ENCODE measurements at places on chromosomes 2 and 18.

DNA sequence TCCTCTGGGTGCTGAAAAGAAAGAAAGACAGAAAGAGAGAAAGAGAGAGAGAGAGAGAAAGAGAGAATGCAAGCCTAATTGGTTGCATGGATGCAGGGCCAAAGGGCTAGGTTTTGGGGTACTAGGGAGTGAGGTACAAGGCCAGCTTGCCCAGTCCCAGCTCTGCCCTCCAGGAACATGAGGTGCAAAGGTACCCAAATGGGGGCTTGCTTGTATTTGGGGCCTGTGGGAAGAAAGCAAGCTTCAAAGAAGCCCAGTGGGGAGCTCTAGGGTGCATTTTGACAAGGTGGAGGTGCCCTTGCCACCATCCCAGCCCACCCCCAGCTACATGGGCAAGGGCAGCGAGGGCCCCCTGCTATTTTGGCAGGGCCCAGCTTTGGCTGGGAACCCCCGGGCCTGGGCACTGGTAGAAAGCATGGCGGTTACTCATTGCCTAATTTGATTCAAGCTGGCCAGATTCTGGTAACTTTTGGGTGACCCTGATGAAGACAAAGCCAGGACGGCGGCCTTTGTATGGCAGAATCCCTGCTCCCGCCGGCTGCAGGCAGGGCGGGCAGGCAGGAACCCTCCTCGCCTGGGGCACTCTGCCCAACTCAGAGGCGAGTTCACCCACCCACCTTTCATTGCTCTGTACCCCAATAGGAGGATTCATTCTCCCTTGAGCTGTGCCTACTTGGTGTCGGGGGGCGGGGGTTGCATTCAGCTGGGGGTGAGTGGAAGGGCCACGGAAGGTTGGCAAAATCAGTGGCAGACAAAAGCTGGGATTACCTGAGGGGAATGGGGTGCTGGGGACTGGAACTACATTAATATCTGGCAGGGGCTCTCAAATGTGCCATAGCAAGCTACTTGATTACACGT lies 537 bp upstream of the HOXD4 start:
- DNase-seq = no peak

DNA sequence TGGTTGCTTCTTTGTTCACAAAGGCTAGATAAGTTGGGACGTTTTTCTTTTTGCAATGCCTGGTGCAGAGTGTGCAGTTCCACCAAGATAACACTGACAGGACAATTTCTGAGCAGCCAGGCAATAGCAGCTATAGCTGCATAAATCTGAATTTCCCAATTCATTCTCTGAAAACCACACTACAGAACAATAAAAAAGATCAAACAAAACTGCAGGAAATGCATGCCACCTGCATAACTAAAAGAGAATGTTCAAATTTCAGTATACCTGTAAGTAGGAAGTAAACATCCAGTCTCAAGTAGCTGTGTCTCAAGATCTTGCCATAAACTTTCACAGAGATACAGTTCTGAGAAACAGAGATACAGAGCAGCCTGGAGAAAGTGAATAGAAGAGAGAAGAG lies 5.3 kb upstream of the KCTD18 start:
- no peak for DNase-seq

- no peak for DNase-seq
These were observed 68.9 kb upstream of the FZD7 start for GRCh38 chr2:201964631-201965206.

GRCh38 chr2:199692489-199692888 lies 158.5 kb downstream of the FTCDNL1 start:
- DNase-seq = no peak

DNA sequence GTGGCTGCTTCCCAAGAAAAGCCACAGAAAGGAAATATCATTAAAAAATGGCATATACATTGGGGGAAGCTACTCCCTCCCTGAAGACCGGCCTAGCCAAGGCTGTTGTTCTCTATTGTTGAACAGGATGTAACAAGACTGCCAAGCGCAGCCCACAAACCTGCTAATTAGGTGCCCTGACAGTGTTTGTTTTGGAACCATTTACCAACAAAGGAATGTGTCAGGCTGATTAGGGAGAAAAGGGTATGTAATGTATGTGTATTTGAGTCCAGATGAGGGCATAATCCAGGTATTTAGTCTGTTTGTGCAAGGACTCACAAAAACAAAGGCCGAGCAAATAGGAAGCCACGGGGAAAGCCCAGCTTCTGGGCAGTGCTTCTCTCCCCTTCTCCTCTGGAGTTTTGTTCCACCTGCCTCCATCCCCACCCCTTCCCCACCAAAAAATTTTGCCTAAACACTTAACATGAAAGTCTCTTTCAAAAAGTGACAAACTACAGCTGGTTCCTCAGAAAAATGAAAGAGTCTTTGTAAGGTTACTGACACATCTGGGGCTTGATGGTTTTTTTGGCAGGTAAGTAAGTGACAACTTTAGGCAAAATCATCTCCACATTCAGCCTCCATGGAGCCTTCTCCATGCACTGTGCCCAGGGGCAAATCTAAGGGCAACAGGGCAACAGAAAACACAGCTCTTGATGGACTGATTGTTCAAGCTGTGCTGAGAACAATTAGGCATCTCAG lies 78.3 kb upstream of the FZD5 start:
- DNase-seq = no peak

DNA sequence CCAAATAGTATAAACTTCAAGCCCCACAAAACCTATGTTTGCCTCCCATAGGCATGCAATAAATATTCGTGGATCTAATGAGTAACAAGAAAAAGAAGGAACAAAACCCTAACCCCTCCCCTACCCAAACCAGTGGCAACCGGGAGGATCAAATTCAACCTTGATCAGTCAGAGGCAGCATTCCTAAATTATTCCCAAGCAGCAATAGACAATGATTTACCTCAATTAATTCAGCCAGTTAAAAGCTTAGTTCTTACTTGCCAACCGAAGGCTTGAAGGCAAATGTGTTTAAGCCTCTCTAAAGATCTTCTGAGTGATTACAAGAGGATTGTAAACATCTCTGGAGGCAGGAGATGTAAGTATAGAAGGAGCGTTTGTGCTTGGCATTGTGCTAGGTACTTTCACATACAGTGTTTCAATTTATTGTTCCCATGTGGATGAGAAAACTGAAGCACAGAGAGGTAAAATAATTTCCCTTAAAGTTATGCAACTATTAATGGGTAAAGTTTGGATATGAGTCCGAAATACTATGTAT lies 197.7 kb downstream of the MTX2 start:
- DNase-seq = no peak

DNA sequence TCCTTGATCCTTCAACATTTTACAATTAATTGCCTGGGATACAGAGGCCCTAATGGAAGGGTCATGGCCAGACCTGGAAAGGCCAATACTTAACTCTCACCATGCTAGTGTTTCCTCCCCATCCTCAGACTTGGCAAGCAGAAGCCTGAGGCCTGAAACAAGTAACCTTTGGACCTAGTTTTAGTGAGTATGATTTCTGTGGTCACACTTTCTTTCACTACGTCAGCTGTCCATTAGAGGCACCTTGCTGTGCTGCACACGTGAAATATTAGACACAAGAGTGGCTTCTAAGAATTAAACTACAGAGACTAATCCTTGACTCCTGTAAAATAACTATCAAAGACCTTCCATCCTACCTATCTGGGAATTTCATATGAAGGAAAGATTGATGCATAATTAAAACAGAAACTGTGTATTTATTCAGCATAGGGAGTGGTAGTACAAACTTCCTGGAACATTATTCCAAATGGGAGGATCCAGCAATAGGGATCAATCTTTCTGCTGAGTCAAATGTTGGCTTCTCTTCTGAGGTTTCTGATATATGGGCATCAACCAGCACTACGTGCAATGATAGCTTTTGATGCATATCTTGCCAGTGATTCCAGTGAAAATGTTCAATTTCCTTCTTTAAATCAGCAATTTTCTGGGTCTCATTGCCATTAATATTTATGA lies 249.7 kb downstream of the IKZF2 start:
- DNase-seq = no peak

- DNase-seq = no peak
These were observed 70.4 kb downstream of the DDX1 start for GRCh38 chr2:15662026-15662425.

- no peak for DNase-seq
These were observed 499.8 kb upstream of the MEIS1 start for GRCh38 chr2:65934992-65935629.

- DNase-seq = no peak
These were observed 373.5 kb upstream of the ZEB2 start for GRCh38 chr2:144893464-144893863.

DNA sequence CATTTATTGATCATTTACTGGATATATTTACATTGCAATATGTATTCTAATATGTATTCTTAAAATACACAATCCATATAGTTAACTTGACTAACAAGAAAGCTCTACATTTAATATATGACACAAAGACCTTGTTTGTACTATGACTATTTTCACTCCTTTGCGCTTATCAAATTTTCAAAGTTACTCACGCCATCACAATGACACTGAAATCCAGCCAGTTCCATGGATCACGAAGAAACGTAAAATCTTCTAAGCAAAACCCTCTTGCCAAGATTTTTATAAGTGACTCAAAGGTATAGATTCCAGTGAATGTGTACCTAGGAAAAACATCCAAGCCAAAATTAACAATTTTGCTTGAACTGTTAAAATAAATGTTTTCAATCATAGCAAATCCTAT lies 39.6 kb downstream of the SCN3A start:
- DNase-seq = no peak

DNA sequence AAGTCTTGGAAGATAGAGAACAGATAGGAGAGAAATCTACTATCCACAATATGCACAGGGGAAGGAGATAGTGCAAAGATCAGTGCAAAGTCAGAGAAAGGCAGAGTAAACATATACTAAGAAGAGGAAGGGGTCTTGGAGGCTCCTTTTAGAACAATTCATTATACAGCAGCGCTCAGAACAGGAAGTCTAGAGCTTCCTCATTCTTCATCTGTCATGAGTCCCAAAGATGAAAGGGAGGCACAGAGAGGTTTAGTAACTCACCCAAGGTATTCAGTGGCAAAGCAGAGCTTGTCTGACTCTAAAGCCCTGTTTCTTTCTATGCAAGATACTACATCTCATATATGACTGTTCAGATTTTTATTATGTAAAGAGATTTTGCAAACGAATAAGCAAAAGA lies 1.4 kb downstream of the SP110 start:
- no peak for DNase-seq

- no peak for DNase-seq
These were observed 174.2 kb upstream of the RBMS1 start for GRCh38 chr2:160667811-160668210.

GRCh38 chr2:168480825-168481585 lies 24.9 kb downstream of the CERS6 start:
- no peak for DNase-seq

GRCh38 chr2:20669562-20670314 lies 2.8 kb downstream of the GDF7 start:
- no peak for DNase-seq

- DNase-seq = no peak
These were observed 197.8 kb downstream of the STK39 start for GRCh38 chr2:168049609-168050008.

DNA sequence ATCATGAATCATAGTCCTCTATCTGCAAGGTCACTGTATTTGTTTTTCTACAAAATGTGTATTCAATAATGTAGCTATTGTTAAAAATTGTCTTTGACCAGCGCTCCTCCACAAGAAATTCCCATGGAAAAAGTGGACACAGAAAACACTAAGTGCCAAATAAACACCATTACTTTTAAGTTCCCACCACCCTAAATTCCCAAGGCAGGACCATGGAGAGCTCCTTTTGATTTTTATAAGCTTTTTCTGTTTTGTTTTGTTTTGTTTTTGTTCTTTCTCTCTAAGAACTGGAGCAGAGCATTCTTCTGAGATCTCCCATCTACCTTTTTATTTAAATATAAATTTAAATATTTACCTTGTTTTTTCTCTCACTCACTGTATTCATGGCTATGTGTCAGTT lies 44.5 kb downstream of the LRATD1 start:
- peak; percentile 5 for DNase-seq

GRCh38 chr2:105168543-105168942 lies 73.0 kb upstream of the GPR45 start:
- no peak for DNase-seq

- no peak for DNase-seq
These were observed 99.0 kb downstream of the PLEKHM3 start for GRCh38 chr2:207926133-207926988.

- no peak for DNase-seq
These were observed 679 bp downstream of the PMAIP1 start for GRCh38 chr18:59900222-59901128.

DNA sequence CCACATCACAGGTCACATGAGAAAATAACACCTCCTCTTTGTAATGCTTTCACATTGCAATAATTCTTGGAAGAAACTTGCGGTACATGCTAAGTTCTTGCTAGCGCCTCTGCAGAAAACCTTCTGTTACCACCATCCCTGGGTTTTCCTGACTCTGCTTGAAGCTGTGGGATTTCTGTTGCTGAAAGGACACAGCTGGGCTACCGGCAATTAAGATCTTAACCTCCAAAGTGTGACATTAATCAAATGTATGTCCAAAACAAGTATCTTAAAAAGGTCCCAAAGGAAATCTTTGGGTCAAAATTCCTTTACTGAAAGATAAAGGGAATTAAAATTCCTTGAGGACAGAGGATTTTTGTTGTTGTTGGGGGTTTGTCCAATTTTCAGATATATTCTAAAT lies 7.5 kb downstream of the CCBE1 start:
- no peak for DNase-seq

DNA sequence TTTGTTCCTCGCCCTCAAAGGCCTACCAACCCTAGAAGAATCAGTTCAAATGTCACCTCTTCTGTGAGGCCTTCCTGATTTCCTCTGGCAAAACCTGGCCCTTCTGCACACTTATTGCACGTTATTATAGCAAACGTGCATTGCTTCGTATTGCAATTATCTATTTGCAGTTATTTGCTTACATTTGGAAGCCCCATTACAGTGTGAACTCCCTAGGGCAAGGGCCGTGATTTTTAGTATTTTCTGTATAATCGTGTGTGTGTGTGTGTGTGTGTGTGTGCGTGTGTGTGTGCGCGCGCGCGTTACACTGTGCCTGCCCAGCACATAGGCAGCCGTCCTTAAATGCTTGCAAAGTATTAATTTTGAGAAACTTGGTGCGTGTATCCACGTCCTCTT lies 460 bp upstream of the SEMA4F start:
- no peak for DNase-seq

GRCh38 chr2:128313091-128313836 lies 5.4 kb downstream of the HS6ST1 start:
- no peak for DNase-seq

DNA sequence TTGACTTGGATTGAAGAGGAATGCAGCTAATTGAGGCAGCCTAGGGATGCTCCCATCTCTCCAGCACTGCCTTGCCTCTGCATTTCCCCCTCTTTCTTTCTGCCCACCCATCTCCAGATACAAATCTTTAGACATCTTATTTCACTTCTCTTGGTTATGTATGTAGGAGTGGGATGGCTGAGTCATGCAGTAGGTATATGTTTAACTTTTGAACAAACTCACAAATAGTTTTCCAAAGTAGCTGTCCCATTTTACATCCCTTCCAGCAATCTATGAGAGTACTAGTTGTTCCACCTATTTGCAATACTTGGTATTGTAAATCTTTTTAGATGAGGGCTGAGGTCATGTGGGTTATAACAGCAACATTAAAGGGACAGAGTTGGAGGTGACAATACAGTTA lies 329.9 kb downstream of the DYSF start:
- DNase-seq = no peak

Data from forelimb muscle (tissue), 1 donor.